Activated T-helper 2 cell treated with anti-CD3 and anti-CD28 coated beads, Interferon-gamma antibody, Interleukin-2, Interleukin-4, amounts not matched to agents 10 μg/mL and 5 μg/mL and 100 μg/mL, durations not matched to agents 14 hours and 24 hours and 36 hours (primary cell): ENCODE measurements at places on chromosomes 2 and 18.

GRCh38 chr2:19835781-19836281 is 66.0 kb downstream of the TTC32 start:
- DNase-seq: no peak

DNA sequence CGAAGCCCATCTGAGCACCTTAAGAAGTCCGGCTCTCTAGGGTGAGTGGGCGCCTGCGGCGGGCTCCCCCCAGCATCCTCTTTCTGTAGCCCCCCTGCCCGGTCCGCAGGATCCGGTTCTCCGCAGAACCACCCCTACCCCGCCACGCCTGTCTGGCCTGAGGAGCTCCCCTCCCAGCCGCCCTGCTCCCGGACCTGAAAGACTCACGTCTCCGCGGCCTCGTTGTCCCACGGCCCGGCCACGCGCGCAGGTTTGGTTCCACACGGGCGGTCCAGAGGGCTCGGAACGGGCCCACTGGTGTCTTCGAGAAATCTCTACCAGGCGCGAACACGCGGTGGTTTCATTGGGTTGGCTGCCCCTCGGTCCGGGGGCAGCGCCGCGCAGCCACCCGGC is 237 bp downstream of the SLC39A6 start:
- no peak for DNase-seq

DNA sequence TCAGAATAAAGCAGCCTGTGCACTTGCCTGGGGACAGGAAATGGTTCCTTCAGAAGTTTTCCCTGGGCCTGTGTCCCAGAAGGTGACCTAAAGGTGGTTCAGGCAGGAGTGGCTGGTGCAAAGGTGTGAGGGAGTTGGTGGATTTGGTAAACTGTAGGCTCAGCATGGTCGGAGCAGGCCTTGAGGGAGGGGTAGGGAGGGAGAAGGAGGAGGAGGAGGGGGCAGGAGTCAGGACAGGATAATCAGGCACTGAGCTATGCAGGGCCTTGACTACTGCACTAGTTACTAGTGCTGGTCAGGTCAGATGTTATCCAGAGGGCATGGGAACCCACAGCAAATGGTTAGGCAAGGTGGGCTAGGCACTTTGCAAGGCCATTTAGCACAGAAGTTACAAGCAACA is 21.3 kb downstream of the LYPD6B start:
- DNase-seq: no peak

- no peak for DNase-seq
Observed at GRCh38 chr2:12693509-12693908, 23.2 kb upstream of the TRIB2 start.

DNA sequence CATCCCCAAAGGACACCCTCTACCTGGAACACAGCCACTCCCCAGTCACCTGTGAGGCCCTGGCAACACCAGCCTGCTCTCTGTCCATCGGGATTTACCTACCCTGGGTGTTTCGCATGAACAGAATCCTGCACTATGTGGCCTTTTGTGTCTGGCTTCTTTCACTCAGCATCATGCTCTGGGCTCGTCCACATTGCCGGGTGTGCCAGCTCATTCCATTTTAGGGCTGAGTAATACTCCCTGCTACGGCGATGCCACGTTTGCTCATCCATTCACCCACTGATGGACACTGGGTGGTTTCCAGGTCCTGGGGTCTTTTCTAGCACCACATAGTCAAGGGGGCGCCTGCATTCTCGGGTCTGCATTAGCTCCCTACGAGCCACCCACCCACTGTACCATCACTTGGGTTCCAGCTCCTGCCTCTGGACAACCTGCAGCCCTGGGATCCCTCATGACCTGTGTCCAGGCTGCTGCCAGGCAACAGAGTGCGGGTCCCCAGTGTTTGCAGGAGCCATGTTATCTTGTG is 22.0 kb downstream of the KCNF1 start:
- DNase-seq: no peak

DNA sequence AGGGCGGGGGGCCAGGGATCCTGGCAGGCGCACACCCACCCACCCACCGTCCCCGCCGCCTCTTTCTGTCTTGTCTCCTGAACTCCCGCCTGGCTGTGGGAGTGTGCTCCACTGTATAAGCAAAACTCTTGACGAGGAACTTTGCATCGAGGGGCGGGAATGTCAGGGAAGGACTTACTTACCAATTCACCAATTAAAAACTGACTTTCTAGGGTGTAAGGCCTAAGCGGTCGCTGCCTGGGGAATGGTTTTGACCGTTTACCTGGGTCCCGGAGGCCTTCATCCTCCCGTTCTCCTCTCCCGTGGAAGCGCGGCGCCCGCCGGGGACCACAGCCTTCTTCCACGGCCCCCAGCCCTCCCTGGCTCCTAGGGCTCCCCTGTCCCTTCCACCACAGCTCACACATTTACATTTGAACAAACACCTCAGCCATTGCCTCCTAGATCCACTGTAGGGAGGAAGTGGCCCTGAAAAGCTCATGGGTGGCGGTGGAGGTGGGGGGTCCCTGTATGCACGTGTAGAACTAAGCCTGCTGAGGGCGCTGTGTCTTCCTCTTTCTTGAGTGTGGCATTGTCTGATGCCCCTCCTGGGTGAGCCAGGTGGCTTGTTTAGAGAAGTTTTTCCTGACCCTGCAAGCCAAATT is 8.9 kb downstream of the ASIC4 start:
- DNase-seq: no peak

GRCh38 chr2:5701266-5701665 is 9.1 kb downstream of the SOX11 start:
- DNase-seq: no peak
